ENCODE measurements at places on chromosomes 13 and 19.

DNA sequence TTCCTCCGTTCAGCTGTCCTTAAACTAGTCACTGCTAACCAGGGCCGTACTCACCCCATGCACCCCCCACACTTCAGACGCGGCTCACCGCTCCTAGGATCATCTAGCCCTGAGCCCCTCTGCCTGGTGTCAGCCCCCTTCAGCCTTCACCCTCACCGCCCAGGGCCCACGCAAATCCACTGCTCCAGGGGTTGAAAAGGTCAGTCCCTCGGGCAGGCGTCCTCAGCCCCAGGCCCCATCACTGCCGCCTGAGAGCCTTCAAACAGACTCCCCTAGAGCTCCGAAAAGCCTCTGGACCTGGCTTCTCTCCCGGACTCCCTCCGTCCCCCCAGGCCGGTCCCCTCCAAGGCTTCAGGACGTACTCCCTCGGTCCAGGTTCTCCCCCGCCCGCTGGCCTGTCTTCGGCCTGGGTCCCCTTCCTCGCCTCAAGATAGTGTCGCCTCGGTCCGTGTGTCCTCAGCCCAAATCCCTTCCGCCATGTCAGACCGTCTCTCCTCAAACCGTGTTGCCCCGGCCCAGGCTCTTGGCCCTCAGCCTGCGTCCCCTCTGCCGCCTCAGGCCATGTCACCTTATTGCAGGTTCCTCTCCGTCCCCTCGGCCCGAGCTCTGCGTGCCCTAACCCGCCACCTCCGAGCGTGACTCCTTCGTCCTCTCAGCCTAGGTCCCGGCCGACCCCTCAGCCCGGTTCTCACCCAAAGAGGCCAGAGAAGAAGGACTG lies 553 bp downstream of the NAPA start:
- no peak for DNase-seq

DNA sequence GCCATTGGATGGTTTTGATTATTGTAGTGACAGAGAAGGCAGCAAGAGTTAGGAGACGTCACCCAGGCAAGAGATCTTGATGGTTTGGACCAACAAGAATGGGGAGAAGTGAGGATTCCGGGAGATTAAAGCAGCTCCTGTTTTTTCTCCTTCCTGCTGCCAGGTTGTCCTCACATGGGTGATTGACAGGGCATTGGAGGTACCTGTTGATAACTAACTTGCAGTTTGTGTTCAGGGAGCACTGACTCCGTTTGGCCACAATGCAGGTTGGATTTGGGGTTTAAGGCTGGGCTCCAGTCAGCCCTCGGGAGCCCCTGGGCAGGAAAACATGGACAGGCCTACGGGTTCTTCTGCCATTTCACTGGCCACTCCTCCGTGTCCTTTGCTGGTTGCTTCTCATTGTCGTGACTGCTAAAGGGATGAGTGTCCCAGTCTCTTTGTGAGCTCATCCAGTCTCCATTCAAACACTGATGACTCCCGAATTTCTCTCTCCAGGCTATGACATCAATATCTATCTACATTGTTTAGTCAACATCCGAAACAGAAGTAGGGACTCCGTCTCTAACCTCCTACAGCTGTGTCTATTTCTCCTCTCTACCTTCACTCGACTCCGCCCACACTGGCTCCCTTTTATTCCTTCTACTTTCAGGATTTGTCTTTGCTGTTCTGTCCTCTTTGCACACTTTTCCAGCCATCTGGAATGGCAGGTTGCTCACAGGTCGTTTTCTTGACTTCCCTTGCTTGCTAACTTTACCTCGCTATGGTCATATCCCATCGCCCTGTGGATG lies 1.3 kb upstream of the PTOV1 start:
- DNase-seq = no peak

DNA sequence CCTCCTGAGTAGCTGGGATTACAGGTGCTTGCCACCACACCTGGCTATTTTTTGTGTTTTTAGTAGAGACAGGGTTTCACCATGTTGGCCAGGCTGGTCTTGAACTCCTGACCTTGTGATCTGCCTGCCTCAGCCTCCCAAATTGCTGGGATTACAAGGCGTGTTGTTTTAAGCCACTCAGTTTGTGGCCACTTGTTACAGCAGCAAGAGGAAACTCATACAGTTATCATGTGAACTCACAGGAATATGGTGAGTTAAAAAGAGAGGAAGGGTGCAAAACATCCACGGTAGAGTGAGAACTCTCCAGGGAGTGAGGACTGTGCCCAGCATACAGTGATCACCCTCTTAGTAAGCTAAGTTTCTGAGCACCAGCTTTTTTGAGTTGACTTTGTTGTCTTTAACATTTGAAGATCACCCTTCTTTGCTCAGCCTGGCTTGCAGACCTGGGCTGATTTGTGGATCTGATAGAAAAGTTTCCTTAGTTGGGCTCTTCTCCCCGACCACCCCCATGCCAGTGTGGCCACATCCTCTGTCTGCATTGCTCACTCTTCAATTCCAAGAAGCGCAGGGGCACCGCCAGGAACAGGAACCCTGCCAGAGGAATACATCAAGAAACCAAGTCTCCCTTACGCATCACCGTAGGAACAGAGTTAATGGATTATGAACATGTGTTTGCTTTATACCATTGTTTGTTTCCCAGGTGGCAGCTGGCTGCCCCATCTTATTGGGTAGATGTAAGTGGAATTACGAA lies 16.0 kb downstream of the ALOX5AP start:
- DNase-seq = no peak

DNA sequence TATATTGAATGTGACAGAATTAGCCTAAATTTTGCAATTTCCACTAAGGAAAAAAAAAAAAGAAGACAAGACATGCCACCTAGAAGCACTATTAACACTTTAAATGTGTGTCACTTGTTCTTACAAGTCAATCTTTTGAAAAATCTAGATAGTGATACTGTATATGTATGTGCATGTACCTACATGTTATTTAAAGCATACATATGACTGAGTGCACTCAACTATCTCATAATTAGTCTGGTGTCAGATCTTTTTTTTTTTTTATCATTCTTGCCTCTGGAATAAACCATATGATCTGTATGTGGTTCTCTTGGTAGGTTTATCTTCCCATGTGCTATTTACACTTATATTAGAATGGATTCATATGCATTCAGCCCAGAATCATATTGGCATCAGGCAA lies 62.3 kb downstream of the FOXO1 start:
- no peak for DNase-seq

DNA sequence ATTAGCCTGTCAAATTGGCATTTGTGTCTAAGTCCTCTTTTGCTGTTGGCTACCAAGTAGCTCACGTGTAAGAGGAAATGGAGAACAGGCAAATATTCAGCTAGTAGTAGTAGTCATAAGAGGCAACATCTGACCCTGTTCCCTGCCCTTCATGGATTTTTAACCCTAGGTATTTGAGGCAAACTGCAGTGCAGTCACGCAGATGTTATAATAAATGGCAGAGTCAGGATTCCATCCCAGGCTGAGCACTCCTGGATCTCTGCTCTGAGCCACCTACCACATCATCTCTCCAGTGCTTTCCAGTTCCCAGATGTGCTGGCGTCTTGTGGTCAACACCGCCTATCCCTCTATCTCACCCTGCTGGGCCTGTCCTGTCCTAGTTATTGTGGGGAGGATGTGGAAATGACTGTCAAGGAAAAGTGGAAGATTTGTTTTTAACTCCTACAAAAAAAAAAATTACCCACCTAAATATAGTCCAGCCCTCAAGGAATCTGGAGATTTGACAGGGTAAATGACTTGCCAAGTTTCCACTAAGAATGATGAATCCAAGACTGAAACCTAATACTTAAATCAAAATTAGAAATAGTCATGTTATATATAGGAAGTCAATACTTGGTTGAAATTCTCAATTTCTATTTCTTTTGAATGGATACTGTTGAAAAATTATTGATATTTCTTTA lies 322.9 kb downstream of the GPC6 start:
- DNase-seq = no peak

DNA sequence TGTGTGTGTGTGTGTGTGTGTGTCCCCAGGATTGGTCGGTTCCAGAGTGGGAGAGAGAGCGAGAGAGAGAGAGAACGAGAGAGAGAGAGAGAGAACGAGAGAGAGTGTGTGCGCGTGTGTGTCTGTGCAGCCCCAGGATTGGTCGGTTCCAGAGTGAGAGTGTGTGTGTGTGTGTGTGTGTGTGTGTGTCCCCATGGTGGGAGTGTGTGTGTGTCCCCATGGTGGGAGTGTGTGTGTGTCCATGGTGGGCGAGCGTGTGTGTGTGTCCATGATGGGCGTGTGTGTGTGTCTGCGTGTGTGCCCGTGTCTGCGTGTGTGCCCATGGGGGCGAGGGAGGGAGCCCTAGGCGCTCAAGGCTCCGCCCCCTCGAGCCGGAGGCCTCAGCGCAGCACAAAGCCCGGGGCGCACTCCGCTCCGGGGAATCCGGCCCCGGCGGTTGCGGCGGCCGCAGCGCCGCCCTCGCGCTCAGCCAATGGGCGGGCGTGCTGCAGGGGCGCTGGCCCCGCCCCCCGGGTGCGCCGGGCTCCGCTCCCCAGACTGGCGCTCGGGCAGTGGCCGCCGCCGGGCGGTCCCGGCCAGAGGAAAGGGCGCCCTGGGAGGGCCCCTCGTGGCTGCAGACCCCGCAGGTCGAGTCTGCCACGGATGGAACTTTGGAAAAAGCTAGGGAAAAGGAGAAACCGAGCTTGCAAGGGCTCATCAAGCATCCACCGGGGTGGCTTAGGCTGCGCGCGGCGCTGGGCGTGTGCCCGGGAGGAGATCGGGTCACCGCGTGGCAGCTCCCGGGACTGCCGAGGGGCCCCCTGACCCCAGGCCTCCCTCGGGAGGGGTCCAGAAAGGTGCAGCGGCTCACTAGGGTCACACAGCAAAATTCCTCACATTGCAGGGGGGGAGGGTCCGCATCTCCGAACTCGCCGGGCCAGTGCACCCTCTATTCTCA lies 96.2 kb downstream of the INSR start:
- peak; percentile 93 for DNase-seq

DNA sequence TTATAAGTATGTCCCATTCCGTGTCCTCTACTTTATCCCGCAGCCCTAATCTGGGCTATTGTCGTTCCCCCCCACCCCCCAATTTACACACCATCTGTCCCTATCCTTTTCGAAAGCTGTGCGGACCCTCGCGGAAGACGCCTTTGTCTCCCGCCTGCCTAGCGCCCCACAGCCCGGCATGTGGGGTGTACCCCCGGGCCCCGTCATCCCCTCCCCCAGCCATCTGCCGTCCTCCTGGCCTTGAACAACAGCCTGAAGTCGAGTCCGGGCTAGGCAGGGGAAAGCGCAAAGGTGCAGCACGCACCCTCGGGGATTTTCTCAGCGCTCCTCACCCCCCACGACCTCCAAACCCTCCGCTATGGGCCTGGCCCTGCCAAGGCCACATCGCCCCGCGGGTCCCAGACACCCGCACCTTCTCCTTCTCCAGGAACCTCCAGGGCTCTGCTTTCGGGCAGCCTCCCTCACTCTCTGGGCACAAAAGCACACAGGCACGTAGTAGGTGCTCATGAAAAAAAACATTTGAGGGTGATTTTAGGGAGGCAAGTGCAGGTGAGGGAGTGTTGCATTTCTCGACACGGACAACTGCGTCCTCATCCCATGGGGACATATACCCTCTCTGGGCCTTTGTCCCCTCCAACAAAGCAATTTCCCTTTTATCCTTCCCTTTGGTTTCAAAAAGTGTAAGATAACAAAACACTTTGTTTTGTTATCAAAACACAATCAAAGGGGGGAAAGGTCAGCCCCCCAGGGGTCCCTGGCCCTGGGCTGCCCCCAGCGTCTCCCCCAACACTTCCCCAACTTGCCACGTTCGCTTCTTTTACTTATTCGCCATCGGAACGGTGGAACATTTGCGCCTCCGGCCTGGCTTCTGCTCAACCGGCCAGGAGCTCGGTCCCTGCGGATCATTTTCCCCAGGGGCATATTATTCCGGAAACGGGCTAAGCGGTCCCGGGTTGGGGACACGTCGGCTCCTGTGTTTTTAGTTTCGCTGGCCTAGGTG lies 16.4 kb downstream of the CCDC124 start:
- DNase-seq = peak; percentile 15

DNA sequence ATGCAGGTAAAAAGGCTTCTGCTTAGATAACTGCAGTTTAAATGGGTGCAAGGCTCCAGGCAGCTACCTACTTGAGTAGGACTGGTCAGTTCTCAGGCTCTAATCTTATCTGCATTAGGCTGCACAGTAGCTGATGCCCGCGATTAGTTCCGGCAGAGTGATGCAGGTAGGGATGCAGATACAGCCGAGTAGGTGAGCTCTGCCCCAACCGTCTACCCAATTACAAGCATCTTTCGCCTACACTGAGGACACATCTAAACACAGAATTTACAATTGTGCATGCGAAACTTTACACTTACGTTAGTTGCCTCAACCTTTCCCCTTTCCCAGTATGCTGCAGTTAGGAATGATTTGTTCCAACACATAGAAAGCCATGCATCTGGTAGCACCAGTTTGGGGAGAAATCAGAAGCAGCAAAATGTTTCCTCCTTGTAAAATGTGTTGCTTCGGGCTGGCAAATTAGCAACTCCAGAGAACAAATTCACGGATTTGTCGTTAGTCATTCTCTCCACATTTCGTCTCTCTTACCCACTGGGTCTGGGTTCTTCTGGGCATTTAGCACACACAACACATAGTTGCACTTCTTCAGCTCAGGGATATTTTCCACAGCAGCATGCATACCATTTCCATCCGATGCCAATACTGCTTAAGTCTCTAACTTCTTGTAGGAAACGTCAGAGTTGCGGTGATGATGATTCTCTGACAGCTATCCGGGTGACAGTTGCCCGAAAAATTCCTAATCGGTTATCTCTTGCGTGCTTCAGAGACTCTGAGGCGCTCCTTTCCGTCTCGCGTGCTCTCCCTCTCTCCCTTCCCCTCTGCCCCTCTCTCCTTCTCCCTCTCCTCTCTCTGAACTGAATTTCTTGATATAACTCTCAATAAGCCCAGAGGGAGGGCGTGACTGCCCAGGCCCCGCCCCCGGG lies at the start of gene PCDH9:
TSS of gene PCDH9 (minus strand) at position 856 of the 923 bp plus-strand sequence. CDS start 1,896 bp downstream, outside the sequence.
- DNase-seq = no peak

DNA sequence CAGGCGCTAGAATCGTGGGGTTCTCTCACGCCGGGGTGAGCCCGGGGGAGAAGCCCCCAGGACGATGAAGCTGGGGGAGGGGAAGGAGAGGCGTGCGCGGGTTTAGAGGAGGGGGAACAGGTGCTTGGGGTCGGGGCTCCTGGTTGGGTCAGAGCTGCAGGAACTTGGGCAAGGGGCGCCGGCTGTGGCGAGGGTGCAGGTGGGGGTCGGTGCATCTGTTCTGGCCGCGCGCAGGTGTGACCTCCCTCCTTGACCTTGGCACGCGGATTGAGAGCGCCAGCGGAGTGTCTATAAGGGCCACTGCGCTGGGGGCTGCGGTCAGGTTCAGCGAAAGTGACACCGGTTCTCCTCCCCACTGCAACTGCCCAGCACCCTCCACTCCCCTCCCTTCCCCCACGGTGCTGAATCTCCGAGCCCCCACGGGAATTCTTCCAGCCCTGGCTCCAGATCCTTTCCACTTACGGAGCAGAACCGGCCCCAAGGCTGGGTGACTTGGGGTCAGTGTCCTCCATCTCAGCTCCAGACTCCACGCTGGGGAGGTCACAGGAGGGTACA lies 618 bp downstream of the TMEM38A start:
- no peak for DNase-seq

GRCh38 chr13:82803341-82803740 lies 1078.9 kb downstream of the SLITRK1 start:
- no peak for DNase-seq
